Naive thymus-derived CD8-positive, alpha-beta T cell (primary cell): ENCODE measurements at places on chromosomes 16 and 17. TPM values are rescaled to one million over a fixed set of nuclear protein-coding genes. Genes with fewer than 3 reads are reported as not detected.

CMTM1 gene
- polyA plus RNA-seq = 0.48 TPM

TANC2 gene
- polyA plus RNA-seq = 6.0 TPM

PMP22 gene
- not detected for polyA plus RNA-seq

GAST gene
- polyA plus RNA-seq = not detected

TPSD1 gene
- not detected for polyA plus RNA-seq

LIG3 gene
- 12.2 TPM for polyA plus RNA-seq

MMP2 gene
- not detected for polyA plus RNA-seq

NTHL1 gene
- polyA plus RNA-seq = 13.1 TPM

KIF19 gene
- polyA plus RNA-seq = not detected

TVP23A gene
- 0.06 TPM for polyA plus RNA-seq

CNTROB gene
- polyA plus RNA-seq = 12.4 TPM

GOSR2 gene
- 48.6 TPM for polyA plus RNA-seq

HOXB6 gene
- polyA plus RNA-seq = not detected

MPV17L gene
- polyA plus RNA-seq = not detected

SLC6A2 gene
- not detected for polyA plus RNA-seq

VMO1 gene
- not detected for polyA plus RNA-seq

TP53TG3B gene
- polyA plus RNA-seq = not detected

MATCAP1 gene
- polyA plus RNA-seq = 0.75 TPM

MTSS2 gene
- polyA plus RNA-seq = 0.28 TPM
